ENCODE measurements at places on chromosomes 2 and 18.

- DNase-seq = no peak
Observed at GRCh38 chr2:164993287-164994016, 38.1 kb upstream of the SLC38A11 start.

DNA sequence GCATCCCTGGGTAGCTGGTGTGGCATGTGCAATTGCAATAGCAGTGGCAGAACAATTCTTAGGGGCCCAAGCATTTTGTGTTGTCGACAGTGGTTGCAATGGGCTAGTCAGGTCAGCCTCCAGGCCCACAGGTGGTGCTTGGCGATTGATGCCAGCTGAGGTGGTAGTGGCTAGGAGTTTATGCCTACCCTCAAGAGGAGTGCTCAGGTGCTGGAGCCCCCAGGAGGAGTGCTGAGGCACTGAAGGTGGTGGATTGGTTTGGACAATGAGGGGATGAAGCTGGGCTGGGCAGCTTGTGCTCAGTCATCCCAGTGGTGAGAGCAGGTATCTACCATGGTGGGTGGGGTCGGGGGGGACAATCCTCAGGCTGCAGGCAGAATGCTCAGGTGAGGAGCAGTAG, 877.9 kb upstream of the TMEFF2 start:
- DNase-seq = no peak

- DNase-seq = no peak
Observed at GRCh38 chr2:239252801-239253200, 148.0 kb downstream of the HDAC4 start.

DNA sequence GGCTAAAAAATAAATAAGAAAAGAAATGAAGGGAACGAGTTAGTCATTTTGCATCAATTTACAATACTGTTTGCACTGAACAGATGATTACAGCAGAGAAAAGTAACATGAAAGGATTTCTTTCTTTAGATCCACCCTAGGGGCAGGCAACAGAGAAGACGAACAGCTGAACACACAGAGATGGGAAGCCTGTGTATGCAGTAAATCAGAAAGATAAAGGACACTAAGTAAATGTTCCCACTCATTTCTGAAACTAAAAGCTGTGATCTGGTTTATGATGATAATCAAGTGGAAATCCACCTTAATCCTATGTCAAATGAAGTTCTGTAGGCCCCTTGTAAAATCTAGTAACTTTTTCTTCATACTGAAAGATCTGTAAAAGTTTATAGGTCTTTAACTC, 54.2 kb downstream of the AKAIN1 start:
- DNase-seq = no peak

- DNase-seq = no peak
Observed at GRCh38 chr2:168156661-168157060, 90.7 kb downstream of the STK39 start.

- no peak for DNase-seq
Observed at GRCh38 chr2:205482399-205483081, 199.8 kb upstream of the NRP2 start.

DNA sequence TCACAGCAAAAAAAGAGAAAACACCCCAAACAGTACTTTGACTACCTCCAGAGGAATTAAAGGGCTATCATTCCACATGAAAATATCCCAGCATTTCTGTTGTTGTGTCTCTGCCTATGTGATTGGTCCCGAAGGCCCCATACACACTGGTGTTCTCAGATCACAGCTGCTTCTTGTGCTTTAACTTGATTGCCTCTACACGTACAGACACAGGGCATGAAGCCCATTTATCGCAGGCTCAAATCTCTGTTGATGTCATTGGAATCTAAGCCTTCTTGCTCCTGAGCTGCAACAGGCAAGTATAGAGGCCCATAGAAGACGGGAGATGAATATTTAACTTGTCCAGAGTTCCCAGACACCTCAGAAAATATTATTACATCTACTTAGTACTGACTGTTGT, 405.2 kb downstream of the NCKAP5 start:
- DNase-seq = no peak

DNA sequence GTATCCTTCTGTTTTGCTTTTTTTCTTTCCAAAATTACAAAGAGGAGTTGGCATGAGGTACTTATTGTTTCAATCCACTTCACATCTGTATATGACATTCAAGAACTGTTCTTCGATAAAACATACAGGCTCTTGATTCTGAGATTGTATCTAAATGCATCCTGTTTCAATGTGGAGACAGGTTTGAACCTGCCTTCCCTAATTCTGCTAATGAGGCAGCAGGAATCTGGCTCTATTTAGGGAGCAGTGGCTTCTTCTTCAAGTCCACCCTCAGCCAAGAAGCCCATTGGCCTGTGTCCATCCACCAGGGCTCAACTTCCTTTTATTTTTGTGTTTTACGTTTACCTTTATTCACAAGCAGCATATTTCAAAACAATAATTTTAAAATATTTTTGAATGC, 84.8 kb upstream of the PIK3C3 start:
- no peak for DNase-seq

DNA sequence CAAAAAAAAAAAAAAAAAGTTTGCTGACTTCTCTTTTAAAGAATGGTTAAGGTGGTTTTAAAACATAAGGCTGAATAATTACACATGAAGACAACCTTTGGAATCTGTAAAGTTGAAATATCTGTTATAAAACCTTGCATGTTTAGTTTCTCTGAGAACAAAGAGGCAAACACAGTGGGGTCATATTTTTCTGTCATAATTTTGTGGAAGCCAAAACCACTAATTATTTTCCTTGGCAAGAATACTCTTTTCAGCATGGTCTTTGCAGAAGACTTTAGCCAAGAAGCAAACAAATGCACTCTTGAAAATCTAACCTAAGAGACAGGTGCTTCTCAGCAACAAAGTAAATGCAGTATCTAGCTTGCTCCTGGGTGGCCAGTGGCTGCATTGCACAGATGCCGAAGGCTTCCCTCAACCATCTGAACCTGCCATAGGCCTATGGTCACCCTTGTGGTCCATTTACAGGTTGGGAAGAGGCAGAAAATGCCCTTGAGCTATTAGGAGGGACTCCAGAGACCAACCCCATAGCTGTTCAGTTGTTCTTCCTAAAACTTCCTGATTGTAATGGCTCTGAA, 44.8 kb downstream of the ZAP70 start:
- no peak for DNase-seq

DNA sequence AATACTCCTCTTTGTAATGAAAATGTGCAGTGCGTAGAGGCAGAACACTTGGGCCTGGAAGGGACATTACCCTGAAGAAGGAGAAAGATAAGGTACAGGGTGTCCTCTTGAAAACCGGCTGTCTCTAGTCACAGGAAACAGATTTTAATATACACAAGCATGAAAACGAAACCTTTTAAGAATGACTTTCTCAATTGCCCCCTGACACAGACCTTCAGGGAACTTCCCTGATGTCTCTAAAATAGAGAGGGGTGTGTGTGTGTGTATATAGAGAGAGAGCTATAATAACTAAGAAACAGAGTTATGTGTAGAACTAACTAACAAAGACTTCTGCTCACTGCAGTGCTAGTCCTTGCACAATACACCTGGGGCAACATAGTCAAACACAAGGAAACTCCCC, 780.0 kb downstream of the CNTNAP5 start:
- DNase-seq = no peak

- no peak for DNase-seq
Observed at GRCh38 chr2:24330161-24330560, 30.2 kb downstream of the ITSN2 start.

DNA sequence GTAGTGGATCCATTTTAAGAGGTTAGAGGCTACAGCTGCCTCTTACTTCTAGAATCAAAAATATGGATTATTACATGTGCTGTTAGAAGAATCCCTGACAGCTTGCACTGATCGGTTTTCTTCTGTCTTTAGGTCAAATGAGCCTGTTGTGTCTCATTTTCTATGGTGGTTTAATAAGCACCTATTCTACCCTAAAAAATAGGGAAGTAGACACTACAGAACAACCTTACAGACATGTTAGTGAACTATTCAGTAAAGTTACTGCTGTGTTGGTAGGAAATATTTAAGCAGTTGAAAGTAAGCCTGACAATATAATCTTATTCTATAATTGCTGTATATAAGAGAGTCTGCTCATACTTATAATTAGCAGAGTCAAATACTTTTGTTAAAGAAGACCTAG, 168.5 kb upstream of the NOSTRIN start:
- DNase-seq = no peak

GRCh38 chr2:62265106-62265505, 69.2 kb downstream of the B3GNT2 start:
- no peak for DNase-seq

DNA sequence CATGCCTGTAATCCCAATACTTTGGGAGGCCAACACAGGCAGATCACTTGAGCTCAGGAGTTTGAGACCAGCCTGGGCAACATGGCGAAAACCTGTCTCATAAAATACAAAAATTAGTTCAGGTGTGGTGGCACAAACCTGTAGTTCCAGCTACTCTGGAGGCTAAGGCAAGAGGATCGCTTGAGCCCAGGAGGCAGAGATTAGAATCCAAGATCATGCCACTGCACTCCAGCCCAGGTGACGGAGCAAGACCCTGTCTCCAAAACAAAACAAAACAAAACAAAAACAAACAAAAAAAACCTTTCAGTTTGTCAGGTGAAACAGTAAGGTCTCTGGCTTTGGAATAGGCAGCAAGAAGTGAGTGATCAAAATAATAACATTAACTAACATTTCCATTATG, 84.6 kb downstream of the CLHC1 start:
- no peak for DNase-seq
